ENCODE measurements at places on chromosomes 6 and 20. TPM values are rescaled to one million over a fixed set of nuclear protein-coding genes. Genes with fewer than 3 reads are reported as not detected.

The NR2E1 gene
- total RNA-seq = not detected

The BANF2 gene
- total RNA-seq = not detected

The OR12D3 gene
- total RNA-seq = not detected

The KCNK15 gene
- total RNA-seq = 17.5 TPM

The LY6G6F gene
- not detected for total RNA-seq

The CRIP3 gene
- total RNA-seq = 1.8 TPM

The DNAH8 gene
- total RNA-seq = 0.21 TPM

The CD24 gene
- 0.42 TPM for total RNA-seq

The RNF217 gene
- total RNA-seq = 55.2 TPM

The PNPLA1 gene
- not detected for total RNA-seq

The PPP1R16B gene
- not detected for total RNA-seq

The CPNE5 gene
- not detected for total RNA-seq

The MEI4 gene
- total RNA-seq = not detected

All from osteocyte (in vitro differentiated cells).